ENCODE measurements at places on chromosomes 5 and 9.

GRCh38 chr5:150034662-150035061 is 34.1 kb downstream of the HMGXB3 start:
- no peak for DNase-seq

GRCh38 chr5:147290261-147290660 is 55.4 kb downstream of the STK32A start:
- no peak for DNase-seq

GRCh38 chr5:151153300-151153699 is 4.3 kb downstream of the ANXA6 start:
- no peak for DNase-seq

DNA sequence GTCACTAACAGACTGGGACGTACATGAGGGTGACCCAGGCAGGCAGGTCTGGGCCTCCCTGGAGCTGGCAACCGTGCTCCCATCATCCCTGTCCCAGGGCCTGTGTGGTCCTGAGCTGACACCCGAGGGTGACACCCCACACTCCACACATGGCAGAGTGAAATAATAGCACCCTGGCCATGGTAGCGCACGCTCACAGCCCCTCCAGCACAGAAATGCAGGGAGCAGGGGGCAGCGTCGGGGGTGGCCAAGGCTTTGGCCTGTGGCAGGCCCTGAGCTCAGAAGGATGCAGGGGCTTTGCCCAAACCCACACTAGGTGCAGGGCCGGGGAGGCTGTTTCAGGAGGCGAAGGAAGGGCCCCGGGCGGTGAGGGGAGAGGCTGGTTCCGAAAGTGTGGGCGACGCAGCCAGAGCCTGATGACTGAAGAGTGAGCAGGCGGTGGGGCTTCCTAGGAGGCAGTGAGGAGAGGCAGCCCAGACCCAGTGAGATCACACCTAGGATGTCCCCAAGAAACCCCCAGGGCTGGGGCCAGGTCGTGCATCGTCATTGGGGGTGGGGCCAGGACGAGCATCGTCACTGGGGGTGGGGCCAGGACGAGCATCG is 12.9 kb downstream of the OR2V2 start:
- peak; percentile 72 for DNase-seq

DNA sequence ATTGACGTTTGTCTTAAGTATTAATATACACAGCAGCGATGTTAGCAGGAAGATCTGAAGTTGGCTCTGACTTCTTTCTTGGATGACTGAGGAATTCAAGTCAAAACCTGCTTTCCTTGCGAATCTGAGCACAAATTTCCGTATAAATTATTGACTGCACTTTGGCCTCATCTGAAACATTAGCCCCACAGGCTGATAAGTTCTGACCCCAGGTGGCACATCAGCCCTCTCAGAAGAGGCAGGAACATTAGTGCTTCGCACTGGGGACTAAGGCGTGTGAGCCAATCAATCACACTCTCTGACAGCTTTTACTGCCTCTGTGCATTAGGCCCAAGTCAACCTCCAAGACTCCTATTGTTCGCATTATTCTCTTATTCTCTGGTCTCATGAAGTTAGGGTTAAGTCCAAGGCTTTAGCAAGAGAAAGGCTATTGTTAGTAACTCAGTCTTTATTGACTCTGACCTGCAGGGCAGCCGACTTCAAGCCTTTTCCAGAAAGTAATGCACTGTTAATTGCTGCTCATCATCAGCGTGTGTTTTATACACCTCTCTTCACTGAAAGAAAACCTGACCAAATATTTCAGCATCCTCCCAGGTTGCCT is 84.2 kb downstream of the ZNF608 start:
- DNase-seq = no peak

DNA sequence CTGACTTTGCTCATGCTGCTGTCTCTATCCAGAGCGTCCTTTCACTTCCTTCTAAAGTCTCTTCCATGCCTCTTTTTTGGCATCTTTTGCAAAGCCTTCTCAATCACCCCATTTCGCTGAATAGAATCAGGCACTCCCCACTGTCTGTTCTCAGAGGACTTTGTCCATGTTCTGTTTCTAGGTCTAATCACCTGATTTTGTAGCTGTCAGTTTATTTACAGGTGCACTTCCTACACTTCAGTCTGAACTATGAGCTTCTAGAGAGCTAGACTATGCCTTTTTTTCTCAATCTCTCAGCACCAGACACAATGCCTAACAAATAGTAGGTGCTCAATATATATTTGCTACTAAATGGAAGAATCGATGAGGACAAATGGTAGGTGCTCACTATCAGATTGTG is 29.9 kb downstream of the TLR4 start:
- DNase-seq = no peak

- DNase-seq = no peak
Measured at GRCh38 chr9:70581214-70581954, 166.9 kb upstream of the KLF9 start.

DNA sequence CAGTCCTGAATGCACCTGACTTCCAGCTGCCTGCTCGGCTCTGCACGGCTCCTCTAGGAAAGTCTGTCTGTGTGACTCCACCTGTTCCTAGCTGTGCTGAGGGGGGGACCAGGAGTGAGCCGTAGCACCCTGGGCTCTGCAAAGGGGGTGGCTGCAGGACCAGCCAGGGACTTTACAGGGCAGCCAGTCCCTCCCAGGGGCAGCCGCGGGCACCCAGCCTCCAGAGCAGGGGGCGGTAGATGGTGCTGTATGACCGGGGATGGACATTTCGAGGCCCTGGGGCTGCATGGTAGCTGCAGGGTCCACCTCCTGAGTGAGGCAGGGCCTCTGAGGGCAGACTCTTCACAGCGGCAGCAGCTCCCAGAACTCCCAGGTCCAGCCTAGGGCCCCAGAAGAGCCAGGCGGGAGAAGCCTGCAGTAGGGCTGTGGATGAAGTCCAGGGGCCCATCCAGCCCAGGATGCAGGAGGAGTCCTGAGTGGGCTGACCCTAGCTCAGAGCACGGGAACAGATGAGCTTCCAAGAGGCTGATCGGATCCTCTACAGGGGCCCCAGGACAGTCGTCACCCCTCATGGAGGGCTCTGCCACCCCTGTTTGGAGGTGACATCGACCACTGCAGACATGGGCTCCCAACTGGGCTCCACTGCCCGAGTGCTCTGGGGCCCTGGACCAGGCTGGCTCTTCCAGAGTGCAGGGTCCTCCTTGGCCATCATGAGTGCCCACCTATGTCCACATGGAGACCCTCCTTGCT is 105.4 kb downstream of the ZNF354C start:
- DNase-seq = no peak

DNA sequence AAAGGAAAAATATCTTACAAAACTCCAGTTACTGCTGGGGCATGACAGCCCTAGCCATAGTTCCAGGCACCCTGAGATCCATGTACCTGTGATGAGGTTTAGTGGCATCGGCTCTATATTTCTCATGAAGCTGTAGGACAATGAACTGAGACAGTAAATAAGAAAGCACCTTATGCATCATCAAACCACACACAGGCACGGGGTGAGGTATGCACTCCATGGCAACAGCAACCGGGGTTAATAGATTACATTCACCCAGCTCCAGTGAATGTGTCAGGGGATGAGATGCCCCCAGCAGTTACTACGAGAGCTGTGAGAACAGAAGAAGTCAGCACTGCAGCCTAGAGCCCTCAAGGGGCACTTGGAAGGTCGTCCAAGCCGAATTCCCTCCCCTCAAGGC is 162.0 kb upstream of the S1PR3 start:
- DNase-seq = no peak

- DNase-seq = no peak
Measured at GRCh38 chr9:130410443-130410842, 34.3 kb upstream of the ASS1 start.

- no peak for DNase-seq
Measured at GRCh38 chr9:109624143-109624542, 126.0 kb upstream of the PTPN3 start.

- DNase-seq = peak; percentile 3
Measured at GRCh38 chr9:3478549-3478953, 47.2 kb downstream of the RFX3 start.
